ENCODE measurements at places on chromosomes 5 and 9.

DNA sequence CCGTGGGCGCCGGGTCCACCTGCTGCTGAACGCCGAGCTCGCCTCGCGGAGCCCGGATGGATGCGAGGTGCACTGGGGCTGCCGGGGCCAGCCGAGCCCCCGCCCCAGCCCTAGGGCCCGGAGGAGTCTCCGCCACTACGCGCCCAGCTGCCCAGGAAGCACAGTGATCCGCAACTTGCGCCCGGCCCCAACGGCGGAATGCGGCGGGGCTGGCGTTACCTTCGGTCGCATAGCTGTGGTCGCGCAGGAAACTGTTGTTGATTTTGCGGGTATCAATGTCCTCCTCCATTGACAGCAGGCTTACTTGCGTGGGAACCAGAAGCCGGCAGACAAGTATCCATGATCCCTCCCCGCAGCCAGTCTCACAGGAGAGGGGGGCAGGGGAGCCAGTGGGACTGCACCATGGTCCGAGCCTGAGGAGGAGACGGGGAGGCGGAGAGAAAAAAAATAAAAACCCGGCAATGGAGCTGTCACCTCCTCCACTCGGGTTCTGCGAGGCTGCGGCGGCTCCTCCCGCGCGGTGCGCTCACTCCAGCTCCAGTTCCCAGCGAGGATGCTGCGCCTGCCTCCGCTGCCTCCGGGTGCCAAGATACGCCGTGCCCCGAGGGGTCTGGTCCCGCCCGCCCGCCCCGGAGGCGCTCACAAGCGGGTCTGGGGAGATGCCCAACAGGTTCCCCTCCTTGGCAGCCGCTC is 628 bp downstream of the PPP2R2B start:
- DNase-seq: no peak

GRCh38 chr5:159972538-159973362 is 36.2 kb upstream of the TTC1 start:
- DNase-seq: no peak

DNA sequence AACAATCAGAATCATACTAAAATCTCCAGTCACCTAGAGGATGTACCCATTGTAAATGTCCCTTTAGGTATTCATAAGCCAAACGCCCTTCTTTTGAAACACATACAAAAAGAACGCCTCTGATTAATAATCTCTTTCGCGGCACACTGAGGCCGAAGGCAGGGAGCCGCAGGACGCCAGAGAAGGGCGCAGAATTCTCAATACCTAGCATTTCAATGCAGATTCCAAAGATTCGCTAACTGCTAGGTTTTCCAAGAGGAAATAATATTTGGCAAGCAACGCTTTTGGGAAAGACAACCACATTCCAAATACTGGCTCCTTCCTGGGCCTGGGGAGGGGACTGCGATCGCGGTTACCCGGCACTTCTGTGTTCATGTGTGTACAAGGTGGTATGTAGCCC is 203.3 kb downstream of the MEF2C start:
- no peak for DNase-seq

GRCh38 chr9:22976454-22976853 is 529.8 kb downstream of the DMRTA1 start:
- no peak for DNase-seq

DNA sequence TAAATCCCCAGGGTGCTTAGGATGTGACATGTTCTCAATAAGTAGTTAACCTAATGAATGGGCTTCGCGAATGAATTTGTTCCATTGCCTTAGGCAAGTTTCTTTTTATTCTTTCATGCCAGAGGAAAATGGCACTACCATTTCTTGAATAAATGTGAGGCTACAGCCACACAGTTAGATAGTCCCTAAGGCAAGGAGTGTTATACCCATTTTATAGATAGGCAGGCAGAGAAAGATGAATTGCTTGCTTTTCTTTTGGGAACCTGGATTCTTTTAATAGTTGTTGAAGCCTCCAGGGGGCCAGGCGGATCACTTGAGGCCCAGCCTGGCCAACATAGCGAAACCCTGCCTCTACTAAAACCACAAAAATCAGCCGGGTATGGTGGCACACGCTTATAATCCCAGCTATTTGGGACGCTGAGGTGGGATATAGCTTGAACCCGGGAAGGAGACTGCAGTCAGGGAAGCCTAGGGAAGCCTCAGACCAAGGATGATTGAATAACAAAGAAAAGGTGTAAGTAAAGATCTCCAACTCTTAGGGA is 943 bp downstream of the NOP16 start:
- no peak for DNase-seq

DNA sequence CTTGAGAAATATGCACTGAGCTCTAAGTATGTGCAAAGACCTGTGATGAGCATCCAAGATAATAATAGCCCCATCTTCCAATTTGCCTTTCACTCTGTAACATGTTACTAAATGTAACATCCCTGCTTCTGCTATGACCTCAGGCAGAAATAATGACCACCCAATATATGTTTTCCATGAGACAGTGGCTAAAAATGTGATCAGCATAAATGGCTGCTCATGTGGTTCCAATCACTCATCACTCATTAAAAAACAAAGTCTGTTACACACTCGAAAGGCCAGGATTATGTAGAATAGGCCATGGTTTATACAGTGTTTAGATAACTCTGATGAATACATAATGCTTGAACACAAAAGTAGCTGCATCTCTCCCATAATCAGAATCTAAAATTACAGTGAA is 71.4 kb upstream of the MOCS2 start:
- no peak for DNase-seq

DNA sequence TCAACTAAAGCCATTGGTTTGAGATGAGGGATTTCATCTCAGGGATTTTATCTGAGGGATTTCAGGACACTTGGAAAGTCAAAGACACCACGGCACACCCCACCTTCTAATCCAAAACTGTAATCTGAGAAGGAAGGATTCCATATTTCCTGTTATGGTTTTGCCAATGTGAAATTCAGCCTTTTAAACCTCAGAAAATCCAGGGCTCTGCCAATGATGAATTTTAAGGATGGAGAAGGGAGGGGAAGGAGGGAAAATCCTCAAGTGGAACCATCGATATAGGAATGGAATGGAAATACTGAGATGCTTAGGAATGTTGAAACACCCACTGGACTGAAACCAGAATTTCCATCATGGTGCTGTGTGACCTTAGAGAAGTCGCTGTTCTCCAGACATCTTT is 5.3 kb downstream of the C1QTNF3 start:
- no peak for DNase-seq

- no peak for DNase-seq
Observed at GRCh38 chr5:143432658-143433239, 29.3 kb upstream of the NR3C1 start.

DNA sequence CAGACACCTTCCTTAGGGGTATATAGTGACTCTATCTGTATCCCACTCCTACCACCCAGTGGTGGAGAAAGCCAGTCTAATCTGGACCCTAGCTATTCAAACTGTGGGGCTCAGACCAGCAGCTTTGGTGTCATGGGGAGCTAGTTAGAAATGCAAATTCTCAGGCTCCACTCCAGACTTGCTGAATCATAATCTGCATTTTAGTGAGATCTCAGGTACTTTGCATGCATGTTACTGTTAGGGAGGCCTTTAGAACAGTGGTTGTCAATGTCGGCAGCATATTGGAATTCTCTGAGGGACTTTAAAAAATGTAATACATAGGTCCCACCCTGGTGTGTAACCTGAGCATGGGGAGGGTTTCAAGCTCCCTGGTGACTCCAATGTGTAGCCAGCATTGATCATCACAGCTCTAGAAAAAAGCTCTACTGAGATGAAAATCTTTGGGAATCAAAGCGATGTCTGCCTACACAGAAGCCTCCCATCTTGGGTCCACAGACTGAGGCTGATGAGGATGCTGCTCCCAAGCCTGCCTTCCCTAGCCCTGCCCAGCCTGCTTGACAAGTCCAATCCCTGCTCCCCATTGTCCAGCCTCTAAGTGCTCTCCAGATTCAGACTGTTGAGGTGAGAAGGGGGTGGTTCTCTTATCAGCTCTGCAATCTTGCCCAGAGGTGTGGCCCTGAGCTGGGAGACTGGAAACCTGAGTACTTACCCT is 11.9 kb upstream of the GM2A start:
- DNase-seq: no peak

DNA sequence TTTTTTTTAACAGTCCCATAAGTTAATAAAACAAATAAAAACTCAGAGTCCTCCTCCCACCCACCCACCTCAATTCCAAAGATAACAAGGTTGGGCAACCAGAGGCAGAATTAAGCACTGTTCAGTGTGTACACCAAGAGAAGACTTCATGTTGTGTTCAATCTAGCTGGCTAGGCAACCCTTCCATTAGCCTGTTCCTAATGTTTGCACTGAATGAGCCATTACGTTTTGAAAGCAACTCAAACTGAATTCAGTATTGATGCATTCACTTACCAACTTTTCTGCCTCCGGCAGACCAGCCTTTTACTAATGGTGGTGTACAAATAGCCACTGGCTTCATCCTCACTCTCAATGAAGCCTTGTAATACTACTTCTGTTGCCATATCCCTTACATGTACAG is 47.5 kb downstream of the PBX3 start:
- DNase-seq: no peak
